Right renal pelvis (tissue), 4 donors: ENCODE measurements at places on chromosomes 3 and 15.

GRCh38 chr3:35745802-35746484, 106.6 kb downstream of the ARPP21 start:
- DNase-seq: no peak

- DNase-seq: no peak
Observed at GRCh38 chr15:64461721-64462162, 1.4 kb downstream of the ZNF609 start.

DNA sequence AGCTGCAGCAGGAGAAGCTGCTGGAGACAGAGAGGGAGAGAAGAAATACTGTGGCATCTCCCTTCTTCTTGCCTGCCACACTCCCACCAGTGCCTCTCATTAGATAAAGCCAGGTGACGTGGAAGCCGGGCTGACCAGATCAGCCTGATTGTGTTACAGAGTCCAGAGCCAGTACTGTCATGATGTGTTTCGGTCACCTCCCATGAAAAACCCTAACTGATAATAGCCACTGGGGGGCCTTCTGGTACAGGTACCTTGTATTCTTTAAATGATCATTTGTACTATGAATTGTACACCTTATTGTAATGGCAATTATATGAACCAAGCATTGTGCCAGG, 125.8 kb upstream of the TMEM108 start:
- no peak for DNase-seq

DNA sequence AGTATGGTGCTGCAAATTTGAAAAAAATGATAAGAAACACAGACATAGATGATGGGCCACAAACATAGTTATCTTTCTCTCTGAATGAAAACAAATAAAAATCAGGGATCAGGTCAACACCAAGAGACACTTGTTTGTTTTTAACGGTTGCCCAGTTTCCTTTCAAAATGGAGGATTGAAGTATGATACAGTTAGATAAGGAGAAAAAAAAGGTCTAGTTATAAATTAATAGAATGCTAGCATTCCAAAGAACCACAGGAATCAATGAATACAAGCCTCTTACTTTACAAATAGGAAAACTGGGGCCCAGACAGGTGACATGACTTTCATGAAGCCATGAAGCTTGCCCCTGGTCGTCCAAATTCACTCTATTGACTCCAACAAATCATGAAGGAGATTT, 305.1 kb downstream of the ZNF621 start:
- no peak for DNase-seq

DNA sequence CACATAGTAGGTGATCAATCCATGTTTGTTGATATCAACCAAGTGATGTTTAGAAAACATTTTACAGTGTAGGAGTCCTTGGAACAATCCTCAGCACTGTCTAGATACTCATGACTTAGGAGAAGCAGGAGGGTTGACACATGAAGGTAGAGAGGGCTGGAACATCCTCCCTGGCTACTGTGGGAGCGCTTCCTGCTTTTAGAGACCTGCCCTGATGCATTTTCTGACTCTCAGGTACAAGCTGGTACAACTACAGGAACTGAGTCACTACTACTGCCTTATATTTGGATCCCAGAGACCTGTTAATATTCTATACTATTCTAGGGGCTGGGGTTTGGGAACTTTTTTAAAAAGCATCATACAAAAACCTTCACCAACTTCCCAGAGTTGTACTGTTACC, 20.1 kb downstream of the GPR156 start:
- no peak for DNase-seq

GRCh38 chr3:144458283-144458682, 486.7 kb downstream of the DIPK2A start:
- no peak for DNase-seq

DNA sequence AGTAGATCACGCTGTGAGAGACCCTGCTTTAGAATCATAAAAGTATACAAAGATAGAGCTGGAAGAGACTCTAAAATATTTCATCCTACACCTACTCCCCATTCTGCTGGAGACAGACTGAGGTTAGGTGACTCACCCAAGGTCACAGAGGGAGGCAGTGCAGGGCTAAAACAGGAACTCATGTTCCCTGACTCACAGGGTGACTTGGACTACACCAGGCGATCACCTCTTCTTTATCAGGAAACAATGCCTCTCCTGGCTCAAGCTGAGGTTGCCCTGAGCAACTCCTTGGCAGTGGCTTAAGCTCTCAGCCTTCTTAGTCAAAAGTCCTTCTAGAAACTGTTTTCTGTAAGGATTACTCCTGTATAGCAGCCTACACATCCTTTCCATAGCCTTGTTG, 26.4 kb upstream of the TNFAIP8L3 start:
- no peak for DNase-seq

DNA sequence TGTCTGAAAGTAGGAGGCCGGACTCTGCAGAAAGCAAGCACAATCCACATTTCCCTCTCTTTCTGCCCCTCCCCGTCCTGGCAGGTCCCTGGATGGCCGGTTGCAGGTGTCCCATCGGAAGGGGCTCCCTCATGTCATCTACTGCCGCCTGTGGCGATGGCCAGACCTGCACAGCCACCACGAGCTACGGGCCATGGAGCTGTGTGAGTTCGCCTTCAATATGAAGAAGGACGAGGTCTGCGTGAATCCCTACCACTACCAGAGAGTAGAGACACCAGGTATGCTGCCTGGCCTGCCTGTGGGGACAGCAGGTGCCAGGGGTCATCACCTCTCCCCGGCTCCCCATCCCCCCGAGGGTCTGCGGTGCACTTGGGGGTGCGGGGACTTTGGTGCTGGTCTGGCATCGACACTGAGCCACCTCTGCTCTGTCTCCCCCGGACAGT, 89.6 kb downstream of the AAGAB start:
- no peak for DNase-seq
